ENCODE measurements at places on chromosomes 7 and 10.

GRCh38 chr7:80151274-80151665 is 16.6 kb downstream of the GNAI1 start:
- DNase-seq: no peak

- no peak for DNase-seq
These were observed 103.3 kb downstream of the CHRM2 start for GRCh38 chr7:136971776-136972175.

DNA sequence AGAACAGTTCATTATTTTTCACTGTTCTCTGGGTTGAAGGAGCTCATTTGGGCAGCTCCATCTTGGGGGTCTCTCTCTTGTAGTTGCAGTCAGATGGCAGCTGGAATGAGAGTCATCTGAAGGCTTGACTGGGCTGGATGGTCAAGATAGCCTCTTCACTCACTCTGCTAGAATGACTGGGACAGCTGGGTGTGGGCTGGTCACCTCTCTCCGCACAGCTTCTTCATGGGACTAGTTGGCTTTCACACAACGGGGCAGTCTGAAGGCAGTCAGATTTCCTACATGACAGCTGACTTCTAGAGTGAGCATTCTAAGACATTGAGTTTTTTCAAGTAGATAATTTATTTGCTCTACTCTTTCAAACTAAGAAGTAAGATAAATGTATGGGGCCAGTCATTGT is 13.1 kb downstream of the PLEKHA1 start:
- no peak for DNase-seq

DNA sequence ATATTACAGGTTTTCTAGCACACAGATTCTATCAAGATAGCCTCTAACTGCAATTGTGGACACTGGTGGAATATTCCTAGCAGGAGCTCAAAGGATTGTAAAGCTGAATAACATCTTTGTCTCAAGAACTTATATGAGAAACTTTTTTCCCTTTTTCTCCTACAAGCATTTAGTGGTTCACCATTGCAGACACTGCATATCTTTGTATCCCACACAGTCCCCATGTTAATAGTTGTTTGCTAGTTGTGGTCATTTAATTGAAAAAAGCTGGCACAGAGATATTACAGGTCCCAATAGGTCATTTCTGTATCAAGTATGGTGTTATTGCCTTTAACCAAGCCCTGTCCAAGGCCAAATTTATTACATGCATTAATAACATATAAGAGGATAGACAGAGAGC is 226.2 kb upstream of the TCF7L2 start:
- DNase-seq: no peak

DNA sequence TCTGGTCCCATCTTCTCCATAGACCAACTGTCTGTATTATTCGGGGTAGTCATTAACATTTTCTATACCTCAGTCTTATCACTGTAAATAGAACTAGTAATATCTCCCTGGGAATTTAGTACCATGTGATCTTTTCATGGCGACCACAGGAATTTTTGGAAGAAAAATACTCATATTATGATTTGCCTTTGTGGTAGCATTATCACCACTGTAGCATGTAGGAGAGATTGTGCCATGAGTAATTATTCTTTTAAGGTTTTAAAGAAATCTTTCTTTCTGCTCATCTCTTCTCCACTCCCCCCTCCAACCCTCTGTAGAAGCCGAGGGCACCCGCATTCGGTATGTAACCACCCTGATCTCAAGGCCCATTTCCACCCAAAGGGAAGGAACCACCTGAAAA is 25.0 kb downstream of the ZNF365 start:
- DNase-seq: no peak

DNA sequence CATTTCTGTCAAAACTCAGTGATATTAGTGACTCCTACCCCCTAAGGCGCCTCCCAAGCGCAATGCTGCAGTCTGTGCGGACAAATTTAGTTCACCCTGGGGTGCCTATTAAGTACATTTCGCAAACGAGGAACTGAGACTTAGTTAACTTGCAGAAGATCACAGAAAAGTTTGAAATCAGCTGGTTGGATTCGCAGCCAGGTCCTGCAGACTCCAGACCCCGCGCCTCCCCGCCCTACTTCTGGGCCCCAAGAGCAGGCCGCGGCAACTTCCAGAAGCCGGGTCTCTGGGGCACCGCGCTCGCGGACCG is 588 bp downstream of the CYREN start:
- DNase-seq: no peak

DNA sequence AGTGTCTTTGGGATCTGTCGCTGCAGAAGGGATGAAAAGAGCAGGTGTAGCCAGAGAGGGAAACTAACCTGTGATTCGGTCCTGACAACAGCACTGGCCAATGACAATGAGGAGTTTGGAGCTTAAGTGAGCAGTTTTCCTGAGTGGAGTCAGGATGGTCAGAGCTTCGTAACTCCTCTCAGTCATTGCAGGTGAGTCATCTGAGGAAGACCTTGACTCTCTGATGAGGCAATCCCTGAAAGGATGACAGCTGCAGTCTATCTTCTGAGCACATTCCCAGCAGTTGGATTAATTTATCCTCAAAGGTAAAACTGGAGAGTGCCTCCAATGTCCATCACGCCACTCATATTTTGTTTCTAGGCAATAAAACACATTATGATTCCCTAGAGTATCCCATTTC is 401.9 kb downstream of the POM121L12 start:
- DNase-seq: no peak

DNA sequence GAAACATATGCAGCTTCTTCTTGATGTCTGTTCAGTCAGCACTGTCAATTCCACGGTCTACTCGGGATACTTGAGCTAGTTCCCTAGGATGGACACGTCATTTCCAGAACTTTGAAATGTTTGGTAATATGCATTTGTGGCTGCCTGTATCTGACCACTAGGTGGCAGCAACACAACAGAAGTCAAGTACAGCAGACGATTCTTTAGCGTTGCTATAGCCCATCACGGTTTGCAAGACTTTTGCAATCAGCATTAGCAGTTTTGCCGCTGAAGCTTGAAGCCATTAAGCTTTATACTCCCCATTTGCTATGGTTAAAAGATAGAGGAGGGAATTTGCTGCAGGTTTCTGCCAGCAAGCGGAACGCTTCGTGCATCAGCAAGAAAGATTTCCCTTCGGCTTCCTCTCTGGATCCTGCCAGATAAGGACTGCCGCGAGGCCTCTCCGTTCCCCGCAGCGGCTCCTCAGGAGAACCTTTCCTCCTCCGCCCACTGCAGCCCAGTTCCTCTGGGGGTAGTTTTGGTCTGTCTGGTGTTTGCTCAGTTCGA is 63.5 kb downstream of the ABCC2 start:
- DNase-seq: peak; percentile 53

DNA sequence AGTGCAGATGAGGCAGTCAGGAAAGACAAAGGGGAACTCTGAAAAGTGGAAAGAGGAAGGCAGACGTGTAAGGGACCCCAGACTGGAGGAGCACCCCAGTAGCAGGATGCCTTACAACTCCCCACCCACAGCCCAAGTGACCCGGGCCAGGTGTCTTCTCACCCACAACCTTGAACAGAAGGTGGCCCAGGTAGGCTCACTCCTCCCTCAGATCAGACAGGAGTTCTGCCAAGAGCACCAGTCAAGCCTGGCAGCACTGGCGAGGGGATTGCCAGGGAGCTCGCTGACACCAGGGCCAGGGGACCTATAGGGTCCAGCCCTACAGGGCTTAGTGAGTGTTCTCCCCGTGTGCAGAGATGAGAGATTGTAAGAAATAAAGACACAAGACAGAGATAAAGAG is 27.1 kb upstream of the LMBR1 start:
- DNase-seq: no peak

DNA sequence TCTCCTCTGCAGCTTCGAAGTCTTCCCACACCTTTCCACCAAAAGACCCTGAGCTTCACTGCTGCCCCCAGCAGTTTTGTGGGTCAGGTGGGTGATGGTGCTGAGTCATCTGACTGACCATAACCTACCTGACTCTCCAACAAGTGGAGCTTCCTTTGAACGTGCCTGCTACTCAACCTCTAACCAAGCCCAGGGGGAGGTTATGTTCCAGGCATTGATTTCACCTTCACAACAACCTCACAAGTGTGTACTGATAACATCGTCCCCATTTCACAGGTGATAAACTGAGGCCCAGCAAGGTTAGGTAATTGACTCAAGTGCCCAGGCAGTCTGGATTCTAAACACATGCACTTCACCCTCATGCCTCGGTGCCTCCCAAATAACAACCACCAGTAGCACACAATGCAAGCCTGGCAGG is 66.7 kb downstream of the DLG5 start:
- DNase-seq: no peak

DNA sequence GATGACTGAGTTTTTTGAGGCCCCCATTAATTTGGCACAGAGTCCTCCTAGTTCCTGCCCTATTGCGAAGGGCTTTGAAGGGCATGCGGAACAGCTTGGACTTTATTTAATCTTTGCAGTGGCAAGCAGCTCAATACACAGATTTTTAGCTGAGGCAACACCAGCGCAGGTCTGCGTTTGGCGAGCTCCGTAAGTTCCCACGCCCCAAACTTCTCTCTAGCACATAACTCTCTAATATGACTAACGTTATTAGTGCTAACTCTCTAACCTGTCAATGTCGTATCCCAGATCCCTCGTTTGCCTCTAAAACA is 366 bp upstream of the TAF3 start:
- no peak for DNase-seq

DNA sequence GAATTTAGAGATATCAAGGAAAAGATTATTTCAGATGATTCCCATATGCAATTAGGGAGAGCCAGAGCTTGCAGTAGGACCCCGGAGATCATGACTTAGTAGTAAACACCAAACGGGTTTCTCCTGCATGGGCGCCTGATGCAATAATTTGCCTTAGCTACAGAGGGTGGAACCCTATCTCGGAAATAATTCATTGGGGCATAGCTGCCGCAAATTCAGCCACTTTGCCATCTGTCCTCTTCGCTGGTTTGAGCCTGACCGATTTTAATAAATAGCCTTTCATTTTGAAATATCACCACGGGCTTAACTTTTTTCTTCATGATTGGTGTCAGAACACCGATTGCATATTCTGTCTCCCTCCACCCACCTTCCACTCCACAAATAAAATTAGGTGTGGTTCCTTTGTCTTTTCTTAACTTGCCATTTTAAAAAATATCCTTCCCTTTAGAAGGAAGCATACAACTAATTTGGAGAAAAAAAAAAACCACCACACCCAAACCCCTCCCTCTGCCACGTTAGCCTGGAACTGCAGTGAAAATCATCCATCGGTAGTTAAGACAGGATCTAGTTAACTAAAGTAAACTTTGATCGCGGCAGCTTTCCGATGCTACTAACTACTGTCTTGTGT is 1.4 kb downstream of the GARS1 start:
- no peak for DNase-seq

DNA sequence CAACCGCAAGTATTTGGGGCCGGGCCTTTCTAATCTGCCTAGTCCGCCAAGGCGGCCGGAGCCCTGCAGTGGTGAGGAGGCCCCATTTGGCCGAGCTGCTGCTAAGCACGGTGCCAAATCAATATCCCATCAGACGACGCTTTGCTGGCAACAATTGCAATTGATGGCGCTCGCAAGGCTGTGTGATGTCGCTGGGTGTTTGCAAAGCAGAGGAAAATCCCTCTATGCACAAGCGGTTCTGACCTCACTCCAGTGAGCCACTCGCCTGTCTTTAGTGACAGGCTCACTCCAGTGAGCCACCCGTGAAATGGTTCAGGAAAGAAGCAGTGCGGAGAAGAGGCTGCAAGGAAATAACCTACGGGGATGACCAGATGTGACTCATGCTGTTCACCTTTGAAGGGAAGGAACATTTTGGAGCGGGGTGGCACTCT is 18.3 kb upstream of the PDE1C start:
- no peak for DNase-seq

DNA sequence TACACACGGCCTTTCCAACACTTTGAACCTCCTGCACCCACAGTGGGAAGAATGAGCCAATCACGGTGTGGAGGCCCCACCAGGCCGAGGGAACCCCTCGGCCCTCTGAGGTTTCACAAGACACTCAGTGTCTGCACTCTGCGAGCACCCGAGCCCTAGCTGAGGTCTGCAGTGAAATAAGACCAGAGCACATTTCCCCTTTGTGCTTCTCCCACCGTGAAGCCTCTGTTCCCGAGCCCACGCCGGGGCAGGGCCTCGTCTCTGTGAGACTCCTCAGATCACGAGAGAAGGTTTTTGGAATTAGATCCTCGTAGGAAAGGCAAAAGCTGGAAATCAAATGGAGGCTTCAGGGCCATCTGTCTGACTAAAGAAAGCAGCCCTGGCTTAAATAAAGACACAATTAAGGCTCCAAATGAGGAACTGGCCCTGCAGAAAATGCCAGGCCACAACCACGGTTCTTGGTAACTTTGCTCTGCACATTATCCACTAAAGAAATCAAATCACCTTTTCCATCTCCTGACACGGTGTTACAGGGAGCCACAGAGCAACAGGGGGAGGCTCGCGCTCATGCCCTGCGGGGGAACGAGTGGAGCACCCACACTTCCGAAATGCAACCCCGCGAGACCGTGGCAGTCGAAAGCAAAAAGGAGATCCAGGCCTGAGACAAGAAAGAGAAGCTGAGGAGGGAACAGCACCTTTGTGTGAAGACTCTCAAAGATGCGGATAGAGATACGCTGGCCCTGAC is 43.7 kb downstream of the FAM53B start:
- no peak for DNase-seq

- no peak for DNase-seq
These were observed 47.5 kb upstream of the KIF5B start for GRCh38 chr10:32103721-32104120.

- no peak for DNase-seq
These were observed 261.6 kb upstream of the AOAH start for GRCh38 chr7:36985866-36986400.

GRCh38 chr7:21616796-21617436 is 74.1 kb downstream of the DNAH11 start:
- DNase-seq: no peak
